ENCODE measurements at places on chromosomes 5 and 9.

DNA sequence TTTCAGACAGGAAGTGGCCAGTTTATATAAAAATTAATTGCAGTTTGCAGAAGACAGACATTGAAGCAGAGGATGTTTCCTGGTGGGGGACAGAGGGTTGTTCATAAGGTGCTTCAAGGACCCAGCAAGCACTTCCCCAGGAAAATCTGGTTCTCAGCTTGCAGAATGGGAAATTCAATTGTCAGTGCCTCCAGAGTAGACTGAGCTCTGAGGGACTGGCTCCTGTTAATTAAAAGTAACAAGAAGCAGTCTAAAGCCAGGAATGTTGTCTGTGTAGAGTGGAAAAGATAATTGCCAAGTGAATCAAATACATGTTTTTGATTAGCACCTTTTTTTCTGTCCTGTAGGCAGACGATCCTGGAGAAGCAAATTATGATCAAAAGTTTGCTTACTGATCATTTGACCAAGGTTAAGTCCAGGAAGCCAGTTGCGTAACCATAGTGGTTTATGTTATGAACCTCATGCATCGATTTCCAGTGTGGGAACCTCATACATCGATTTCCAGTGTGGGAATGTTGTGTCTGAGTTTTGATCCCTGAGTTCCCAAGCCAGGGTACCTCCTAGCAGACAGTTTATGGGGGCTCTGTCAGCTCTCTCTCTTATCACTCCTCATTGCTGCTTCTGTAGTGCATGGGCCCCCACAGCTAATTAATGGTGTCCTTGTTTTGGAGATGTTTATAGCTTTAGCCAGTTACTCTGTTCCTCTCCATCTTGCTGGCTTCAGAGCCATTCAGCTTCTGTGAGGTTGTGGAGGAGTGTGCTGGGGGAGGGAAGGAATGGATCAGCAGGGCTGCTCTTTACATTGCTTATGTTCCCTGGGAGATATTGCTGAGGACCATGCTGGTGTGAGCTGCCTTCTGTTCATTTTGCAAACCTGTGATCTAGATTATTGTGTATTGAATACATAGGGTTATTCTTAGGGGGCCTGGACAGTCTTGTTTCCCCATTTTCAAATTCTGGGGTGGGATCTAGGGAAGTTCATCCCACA lies 17.1 kb downstream of the MSANTD3 start:
- DNase-seq = no peak

DNA sequence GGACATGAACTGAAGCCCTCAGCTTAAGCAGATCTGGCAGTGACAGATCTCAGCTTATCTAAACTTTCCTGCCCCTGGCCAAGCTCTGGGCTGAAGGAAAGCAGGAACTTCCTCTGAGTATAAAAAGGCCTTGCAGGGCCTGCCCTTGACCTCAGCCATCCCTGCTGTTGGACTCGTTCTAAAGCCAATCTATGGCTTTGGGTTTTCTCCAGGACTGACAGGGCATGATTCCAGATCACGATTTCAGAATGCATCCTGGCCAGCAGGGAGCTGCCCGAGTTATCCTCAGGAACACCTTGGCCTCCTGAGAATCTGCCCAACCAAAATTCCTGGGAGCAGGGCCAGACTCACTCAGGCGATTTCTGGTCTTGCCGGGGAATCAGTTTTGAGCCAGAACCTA lies 502.7 kb downstream of the TLE4 start:
- DNase-seq = no peak

DNA sequence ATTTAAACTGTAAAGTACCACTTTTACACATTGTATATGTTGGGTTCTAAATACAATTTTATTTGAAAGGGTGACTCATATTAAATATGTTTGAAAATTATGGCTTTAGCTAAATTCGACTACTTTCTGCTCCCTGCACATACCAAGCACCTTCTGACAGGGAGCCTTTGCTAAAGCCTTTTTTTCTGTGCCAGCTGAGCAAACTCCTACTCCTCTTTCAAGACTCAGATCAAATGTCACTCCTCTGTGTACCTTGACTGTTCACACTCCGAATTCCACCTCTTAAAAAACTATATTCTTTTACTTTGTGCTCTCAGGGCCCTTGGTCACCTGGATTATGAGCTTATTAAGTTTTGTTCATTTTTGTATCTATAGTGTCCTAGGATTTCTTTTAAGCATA lies 6.5 kb upstream of the OXCT1 start:
- no peak for DNase-seq

- DNase-seq = no peak
Observed at GRCh38 chr9:70439991-70440706, 25.7 kb upstream of the KLF9 start.

DNA sequence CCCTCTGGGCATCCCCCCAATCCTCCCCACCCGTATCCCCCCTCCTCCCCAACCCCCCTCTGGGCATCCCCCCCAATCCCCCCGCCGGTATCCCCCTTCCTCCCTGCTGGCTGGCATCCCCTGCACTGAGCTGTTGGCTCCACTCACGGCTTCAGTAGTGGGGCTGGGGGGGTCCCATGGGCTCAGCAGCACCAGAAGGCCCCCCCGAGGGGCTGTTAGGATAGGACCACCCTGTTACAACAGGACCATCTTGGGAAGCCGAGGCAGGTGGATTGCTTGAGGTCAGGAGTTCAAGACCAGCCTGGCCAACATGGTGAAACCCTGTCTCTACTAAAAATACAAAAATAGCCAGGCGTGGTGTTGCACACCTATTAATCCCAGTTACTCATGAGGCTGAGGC lies 42.4 kb downstream of the EXD3 start:
- no peak for DNase-seq

GRCh38 chr5:135150767-135151166 lies 116.7 kb upstream of the PITX1 start:
- no peak for DNase-seq

DNA sequence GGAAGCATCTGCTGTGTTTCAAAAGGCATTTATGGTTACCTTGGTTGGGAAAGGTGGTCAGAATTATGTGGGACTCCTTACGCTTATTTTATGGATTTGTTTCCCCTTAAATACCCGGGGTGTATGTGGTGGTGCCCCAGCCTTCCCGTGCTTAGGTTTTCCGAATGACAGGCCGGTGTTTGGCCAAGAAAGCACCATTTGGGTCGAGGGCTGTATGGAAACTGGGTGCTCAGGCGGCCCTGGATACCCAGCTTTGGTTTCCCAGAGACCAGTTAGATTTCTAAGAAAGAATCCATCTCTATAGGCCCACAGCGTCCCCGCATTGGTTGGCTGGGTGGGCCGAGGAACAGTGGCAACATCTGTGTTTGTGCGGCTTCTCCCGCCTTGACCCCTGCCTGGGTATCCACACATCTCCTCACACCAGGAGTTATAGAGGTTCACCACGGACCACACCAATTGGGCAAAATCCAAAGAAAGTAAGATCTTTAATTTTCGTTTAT lies 868 bp downstream of the ARHGEF28 start:
- no peak for DNase-seq

GRCh38 chr9:91395553-91396471 lies 27.8 kb downstream of the NFIL3 start:
- DNase-seq = no peak

- no peak for DNase-seq
Observed at GRCh38 chr5:155451106-155451505, 437.6 kb downstream of the KIF4B start.

GRCh38 chr5:65893749-65894430 lies 32.5 kb upstream of the ERBIN start:
- DNase-seq = no peak

- DNase-seq = no peak
Observed at GRCh38 chr5:68957591-68957990, 136.2 kb upstream of the SLC30A5 start.

GRCh38 chr9:77712533-77713130 lies 64.5 kb upstream of the GNA14 start:
- no peak for DNase-seq

DNA sequence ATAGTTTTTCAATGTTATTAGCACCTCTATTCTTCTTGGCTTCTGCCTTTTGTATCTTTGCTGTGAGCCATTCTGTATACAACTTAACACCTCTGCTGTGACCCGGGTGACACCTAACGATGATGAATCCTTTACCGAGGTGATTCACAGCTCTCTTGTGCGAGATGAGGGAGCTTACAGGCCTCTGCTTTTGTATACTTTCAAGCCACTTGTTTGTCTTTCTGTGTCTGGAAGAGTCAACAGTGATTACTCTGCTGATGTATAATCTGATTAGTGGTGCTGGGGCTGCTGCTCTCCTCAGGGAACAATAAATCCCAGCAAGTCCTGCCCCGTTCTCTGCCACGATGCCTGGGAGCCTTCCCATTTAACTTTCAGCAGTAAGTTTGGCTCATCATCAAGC lies 442.9 kb upstream of the SGCD start:
- DNase-seq = no peak
